D341Med (cell line): ENCODE measurements at places on chromosomes 11 and 22.
A peak's percentile ranks its signal among the peaks of the same experiment; 100 is the strongest.

GRCh38 chr11:36775130-36775529 lies 177.1 kb upstream of the RAG2 start:
- no peak for DNase-seq

DNA sequence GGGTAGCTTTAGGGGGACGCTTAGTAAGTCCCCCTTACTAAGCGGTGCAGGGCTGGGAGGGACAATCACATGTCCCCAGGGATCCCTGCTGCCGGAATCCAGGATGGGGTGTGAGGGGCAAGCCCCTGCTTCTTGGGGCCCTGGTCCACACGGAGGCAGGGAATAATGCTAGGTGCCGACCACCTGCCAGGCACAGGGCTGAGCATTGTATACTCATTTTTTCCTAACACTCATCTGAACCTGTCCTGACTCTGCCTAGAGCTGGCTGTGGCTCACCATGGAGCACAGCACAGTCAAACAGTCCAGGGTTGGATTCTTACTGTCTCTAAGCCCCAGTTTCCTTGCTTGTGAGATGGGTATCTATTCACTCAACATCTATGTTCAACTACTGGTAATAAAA lies 1.4 kb upstream of the LTBP3 start:
- no peak for DNase-seq

- DNase-seq: no peak
These were observed 354.5 kb upstream of the ANO5 start for GRCh38 chr11:21838427-21838826.

- no peak for DNase-seq
These were observed 100.7 kb upstream of the CD82 start for GRCh38 chr11:44464741-44465140.

- DNase-seq: no peak
These were observed 83.2 kb downstream of the BUD13 start for GRCh38 chr11:116689413-116690127.

GRCh38 chr11:113532697-113533424 lies 57.7 kb upstream of the DRD2 start:
- DNase-seq: peak; percentile 79

DNA sequence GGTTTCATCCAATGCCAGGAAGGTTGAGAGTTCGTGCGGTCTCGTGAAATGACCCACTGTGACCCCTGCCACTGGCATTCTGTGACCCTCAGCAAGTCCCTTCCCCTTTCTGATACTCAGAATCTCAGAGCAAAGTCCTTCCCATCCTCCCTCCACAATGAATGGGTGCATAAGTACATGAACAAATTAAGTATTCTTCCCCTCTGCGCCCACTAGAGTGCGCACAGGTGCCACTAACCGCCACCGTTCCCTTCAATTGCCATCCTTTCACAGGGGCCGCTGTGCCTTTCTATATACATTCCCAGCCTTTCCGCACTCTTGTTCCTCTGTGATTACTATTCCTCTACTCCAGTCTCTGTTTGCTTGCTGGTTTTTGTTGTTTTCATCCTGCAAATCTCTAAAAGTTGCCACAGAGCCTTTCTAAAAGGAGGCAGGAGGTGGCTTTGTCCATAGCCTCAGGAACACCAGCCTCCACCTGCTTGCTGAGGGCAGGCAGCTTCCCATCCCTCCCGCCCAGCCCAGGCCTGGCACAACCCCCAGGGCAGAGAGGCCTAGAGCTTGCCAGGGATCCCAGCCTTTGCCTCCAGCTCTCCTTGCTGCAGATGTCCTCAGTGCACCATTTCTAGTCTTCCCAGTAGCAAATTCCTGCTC lies 6.7 kb upstream of the AP1B1 start:
- peak; percentile 86 for DNase-seq

GRCh38 chr11:75184757-75185425 lies 34.0 kb downstream of the SLCO2B1 start:
- no peak for DNase-seq

DNA sequence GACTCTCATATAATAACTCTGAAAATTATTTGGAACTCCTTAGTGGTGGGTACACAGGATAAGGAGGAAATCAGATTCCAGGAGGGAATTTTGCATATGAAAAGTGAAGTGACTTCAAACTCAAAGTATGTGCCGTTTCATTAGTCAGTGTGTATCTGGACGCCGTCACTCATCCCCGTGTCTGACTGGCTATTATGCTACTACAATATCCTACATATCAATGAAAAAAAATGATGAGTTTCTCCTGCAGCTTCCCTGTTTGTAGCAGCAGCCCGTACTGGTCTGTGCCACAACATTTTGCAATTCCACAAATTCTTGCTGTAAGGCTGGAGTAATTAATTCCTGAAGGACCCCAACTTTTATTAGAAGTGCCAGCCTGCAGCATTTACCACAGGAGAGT lies 16.5 kb downstream of the WT1 start:
- DNase-seq: no peak

GRCh38 chr22:33272180-33272579 lies 214.0 kb upstream of the SYN3 start:
- DNase-seq: no peak
